Activated CD4-positive, alpha-beta T cell treated with anti-CD3 and anti-CD28 coated beads for 36 hours (primary cell): ENCODE measurements at places on chromosomes 2 and 18.
A peak's percentile ranks its signal among the peaks of the same experiment; 100 is the strongest.

- no peaks in the 10 kb centered on the region for H3K27me3 ChIP-seq
- H3K4me1 ChIP-seq = peaks cover under 1% of the 10 kb centered on the region
- DNase-seq = no peak
- H3K4me3 ChIP-seq = no peak overlapping the region
- peaks cover 17% of the 10 kb centered on the region for H3K36me3 ChIP-seq
These were observed 88.3 kb downstream of the NFATC1 start for GRCh38 chr18:79483971-79484491.

DNA sequence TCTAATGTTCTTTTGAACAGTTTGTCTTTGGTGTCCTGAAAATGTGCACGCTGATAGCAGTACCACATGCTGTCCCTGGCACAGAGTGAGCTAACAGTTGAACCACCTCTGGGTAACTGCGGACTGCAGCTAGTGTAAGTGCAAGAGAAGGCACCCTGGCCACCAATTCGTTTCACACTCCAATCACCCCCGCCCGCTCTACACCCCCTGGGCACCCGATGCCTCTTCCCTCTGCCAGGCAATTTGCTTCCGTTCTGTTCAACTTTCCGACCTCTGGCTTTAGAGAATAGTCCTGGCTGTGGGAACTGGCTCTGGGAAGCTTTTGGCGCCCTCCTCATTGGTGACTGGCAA is 1.4 kb downstream of the DOCK10 start:
- peaks cover 63% of the 10 kb centered on the region for H3K4me1 ChIP-seq
- peaks cover 28% of the 10 kb centered on the region for H3K36me3 ChIP-seq
- peak overlapping the region; percentile 98 for H3K27ac ChIP-seq
- DNase-seq = peak; percentile 69
- H3K4me3 ChIP-seq = peak overlapping the region; percentile 97

DNA sequence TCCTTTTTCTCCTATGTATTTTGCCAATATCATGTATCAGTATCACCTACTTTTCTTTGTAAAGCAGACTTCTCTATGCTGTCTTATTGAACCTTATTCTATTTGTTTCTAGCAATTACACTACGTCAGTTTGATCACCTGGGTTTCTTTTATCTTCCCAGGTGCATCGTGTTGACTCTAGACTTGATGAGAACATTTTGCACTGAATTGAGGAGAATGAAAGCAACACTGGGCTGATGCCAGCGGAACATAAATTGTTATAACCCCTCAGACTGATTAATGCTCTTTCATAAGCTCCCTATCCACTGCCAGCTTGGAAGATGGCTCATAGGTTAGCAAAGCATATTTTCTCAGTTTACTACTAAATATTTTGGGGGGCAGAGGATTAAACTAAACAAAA is 140.6 kb downstream of the EPHA4 start:
- H3K27ac ChIP-seq = no peak overlapping the region
- peaks cover 16% of the 10 kb centered on the region for H3K36me3 ChIP-seq
- no peaks in the 10 kb centered on the region for H3K4me1 ChIP-seq
- H3K27me3 ChIP-seq = no peaks in the 10 kb centered on the region

- H3K27me3 ChIP-seq = no peaks in the 10 kb centered on the region
- no peak overlapping the region for H3K27ac ChIP-seq
- no peak overlapping the region for H3K4me3 ChIP-seq
- no peak for DNase-seq
- H3K4me1 ChIP-seq = peaks cover 59% of the 10 kb centered on the region
- peaks cover 16% of the 10 kb centered on the region for H3K36me3 ChIP-seq
These were observed 117.6 kb upstream of the FOSL2 start for GRCh38 chr2:28274911-28275685.

DNA sequence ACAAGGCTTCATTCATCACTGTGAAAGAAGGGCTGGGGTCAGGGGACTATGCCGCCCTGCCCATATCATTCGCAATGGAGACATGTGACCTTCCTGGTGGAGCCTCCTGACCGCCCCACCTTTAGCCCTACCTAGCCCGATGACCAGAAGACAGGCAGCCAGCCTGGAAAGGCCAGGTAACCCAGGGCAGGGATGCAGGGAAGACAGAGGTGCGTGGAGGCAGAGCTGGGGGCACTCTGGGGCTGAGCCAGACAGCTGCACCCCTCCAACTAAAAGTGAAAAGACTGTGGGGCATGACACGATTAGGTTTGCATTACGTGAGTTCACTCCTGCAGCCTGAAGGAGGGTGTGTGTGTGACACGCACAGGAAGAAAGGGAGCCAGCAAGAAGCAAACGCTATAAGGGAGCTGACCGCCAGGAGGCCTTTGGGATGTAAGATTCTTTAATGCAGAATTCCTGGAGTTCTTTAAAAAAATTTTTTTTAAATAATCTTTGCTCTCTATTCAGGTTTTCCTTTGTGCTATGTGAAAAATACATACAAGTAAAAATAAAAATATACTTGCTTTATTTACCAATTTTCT is 3.7 kb upstream of the HES6 start:
- peaks cover 5% of the 10 kb centered on the region for H3K27me3 ChIP-seq
- no peak for DNase-seq
- H3K4me1 ChIP-seq = peaks cover 2% of the 10 kb centered on the region
- H3K36me3 ChIP-seq = peaks cover 22% of the 10 kb centered on the region

DNA sequence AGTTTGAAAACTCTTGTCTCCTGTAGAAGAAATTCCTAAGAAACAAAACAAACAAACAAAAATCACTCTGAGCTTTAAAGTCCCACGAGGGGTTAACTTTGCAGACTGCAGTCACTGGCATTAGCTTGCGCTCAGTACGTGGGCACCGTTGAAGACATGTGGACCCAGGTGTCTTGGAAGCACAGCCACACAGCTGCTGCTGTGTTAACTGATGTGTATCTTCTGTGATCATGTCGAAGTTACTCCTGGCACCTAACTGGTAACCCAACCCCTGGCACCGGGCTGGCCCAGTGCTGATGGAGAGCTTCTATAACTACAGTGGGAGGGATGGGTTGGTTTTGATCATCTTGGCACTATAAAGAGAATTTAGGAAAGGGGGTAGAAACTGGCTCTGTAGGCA is 51.6 kb upstream of the FHL2 start:
- H3K27me3 ChIP-seq = peaks cover 4% of the 10 kb centered on the region
- no peaks in the 10 kb centered on the region for H3K36me3 ChIP-seq
- H3K4me1 ChIP-seq = peaks cover 4% of the 10 kb centered on the region
- DNase-seq = no peak
- H3K4me3 ChIP-seq = no peak overlapping the region

DNA sequence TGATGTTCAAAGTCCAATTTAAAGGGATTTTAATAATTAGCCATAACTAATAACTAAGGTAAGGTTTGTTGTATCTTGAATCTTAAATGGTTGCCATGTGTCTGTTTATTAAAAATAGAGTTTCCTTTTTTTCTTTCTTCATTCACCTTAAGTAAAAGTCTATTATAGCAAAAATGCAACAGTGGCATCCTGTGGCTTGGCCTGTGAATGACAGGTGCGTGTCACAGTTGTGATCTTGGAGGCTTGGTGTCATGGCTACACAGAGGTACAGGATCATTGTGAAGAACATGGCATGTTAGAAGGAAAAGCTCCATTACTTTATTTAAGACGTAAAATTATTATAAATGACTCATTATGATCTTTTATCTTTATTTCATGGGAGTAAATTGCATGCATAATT is 246.1 kb downstream of the BCL2 start:
- DNase-seq = peak; percentile 46
- no peak overlapping the region for H3K27ac ChIP-seq
- H3K27me3 ChIP-seq = peaks cover 6% of the 10 kb centered on the region
- H3K36me3 ChIP-seq = no peaks in the 10 kb centered on the region
- H3K4me3 ChIP-seq = no peak overlapping the region

DNA sequence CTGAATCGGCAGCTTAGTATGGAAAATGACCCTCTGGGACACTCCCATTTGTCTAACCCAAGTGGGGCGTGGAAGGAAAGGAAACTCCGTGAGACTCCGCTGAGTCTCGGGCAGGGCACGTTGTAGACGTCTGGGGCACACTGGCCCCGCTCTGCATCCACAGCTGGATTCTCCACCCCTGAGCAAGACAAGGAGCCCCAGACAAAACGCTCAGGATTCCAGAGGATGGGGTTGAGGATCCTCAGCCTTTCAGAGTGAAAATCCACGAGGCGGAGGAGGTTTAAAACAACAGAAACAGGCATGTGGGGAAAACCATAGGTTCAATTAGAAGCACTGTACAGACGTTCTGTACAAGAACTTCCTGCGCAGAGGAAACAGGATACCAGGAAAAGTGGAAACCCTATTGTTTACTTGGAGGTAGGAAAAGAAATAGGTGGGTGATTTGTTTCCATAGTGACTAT is 124.9 kb upstream of the ZNF236 start:
- H3K4me3 ChIP-seq = no peak overlapping the region
- no peak for DNase-seq
- H3K36me3 ChIP-seq = no peaks in the 10 kb centered on the region
- peaks cover 2% of the 10 kb centered on the region for H3K4me1 ChIP-seq
- peaks cover 28% of the 10 kb centered on the region for H3K27me3 ChIP-seq

DNA sequence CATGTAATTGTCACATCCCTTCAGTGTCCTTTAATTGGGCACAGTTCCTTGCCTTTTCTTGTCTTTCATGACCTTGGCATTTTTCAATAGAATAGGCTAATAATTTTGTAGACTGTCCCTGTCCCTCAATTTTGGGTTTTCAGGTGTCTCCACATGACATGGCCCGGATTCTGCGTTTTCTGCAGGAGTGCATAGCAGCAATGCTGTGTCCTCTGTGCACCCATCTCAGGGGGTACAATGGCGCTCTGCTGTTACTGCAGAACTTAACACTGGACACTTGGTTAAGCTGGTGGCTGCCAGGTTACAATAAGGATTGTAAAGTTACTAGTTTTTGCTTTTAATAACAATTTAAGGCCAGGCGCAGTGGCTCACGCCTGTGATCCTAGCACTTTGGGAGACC is 51.3 kb downstream of the INPP5D start:
- no peaks in the 10 kb centered on the region for H3K27me3 ChIP-seq
- DNase-seq = no peak
- H3K36me3 ChIP-seq = peaks cover 5% of the 10 kb centered on the region
- no peak overlapping the region for H3K4me3 ChIP-seq
- H3K27ac ChIP-seq = no peak overlapping the region
- H3K4me1 ChIP-seq = peaks cover 66% of the 10 kb centered on the region

- no peaks in the 10 kb centered on the region for H3K36me3 ChIP-seq
- no peak for DNase-seq
- no peaks in the 10 kb centered on the region for H3K27me3 ChIP-seq
- no peak overlapping the region for H3K4me3 ChIP-seq
- H3K4me1 ChIP-seq = no peaks in the 10 kb centered on the region
- no peak overlapping the region for H3K27ac ChIP-seq
These were observed 1579.0 kb upstream of the NXPH2 start for GRCh38 chr2:140359056-140359771.

- no peak for DNase-seq
- no peaks in the 10 kb centered on the region for H3K4me1 ChIP-seq
- no peaks in the 10 kb centered on the region for H3K27me3 ChIP-seq
- H3K36me3 ChIP-seq = no peaks in the 10 kb centered on the region
- H3K4me3 ChIP-seq = no peak overlapping the region
These were observed 12.3 kb downstream of the SCG2 start for GRCh38 chr2:223589901-223590300.

DNA sequence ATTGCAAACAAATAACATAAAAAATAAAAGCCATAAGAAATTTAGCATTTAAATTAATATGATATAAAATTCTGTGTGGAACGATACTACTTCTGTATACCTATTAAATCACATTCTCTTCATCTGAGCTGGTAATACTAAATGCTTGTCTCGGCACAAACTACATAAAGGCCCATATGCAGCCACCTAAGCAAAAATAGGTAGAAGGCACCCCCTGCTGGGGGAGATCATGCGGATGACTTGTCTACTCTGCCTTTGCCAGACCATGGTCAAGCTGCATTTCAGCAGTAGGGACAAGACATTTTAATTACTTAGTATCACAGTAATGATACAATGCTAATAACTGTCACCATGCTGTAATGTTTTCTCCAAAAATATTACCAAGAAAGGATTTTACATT is 108.0 kb downstream of the CDH19 start:
- H3K4me1 ChIP-seq = no peaks in the 10 kb centered on the region
- H3K27ac ChIP-seq = no peak overlapping the region
- H3K36me3 ChIP-seq = no peaks in the 10 kb centered on the region
- H3K27me3 ChIP-seq = no peaks in the 10 kb centered on the region
- H3K4me3 ChIP-seq = no peak overlapping the region

DNA sequence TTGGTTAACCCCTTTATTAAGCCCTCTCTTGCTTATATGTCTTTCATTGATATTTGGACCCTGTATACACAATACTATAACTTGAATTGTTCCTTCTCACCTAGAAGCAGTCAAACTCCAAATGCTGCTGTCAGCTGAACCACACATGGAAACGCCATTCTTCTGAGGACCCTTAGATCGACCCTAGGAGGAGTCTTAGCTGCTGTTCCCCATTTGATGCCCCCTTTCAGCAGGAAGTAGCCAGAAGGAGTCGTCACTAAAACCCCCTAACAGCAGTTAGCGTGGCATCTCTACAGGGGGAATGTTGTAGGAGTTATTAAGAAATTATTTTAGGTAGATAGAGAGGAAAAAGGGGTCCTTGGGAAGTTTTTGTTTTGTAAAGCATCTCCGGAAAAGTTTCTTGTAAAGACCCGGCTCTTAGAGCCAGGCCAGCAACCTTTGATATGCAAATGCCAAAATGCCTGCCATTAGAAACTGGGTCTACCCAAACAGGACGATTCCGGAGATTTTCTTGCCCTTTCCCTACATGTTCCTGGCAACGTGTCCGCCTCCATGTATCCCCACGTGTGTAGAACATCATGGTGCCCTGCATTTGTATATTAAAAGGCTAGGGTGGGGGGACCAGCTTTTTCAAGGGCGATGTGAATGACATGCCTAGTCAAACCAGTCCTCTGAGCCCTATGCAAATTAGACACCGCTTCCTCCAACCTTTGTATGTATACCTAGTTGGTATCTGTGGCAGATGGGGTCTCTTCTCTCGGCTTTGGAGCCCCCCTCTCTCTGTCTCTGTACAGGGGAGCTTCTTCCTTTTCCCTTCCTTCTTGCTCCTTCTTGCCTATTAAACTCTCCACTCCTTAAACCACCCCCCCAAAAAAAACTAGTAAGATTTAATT is 638.4 kb upstream of the POU3F3 start:
- no peak for DNase-seq
- H3K4me1 ChIP-seq = no peaks in the 10 kb centered on the region
- H3K27me3 ChIP-seq = no peaks in the 10 kb centered on the region
- no peak overlapping the region for H3K27ac ChIP-seq
- H3K4me3 ChIP-seq = no peak overlapping the region

DNA sequence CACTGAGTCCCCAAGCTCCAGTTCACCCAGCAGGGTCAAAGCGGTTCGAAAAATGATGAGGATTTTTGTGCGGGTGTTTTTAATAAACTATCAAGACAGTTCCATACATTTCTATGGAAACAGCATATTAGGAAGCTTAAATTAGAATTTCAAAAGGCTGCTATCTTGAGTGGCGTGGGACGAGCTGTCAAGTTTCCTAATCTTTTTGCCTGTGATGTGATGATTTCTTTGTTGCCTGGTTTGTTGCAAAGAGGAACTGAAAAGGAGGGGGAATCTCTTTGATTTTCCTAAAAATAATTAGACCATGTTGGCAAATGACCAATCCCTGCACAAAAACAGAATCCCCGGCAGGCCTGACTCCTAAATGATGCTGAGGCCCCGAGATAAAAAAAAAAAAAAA is 66.1 kb upstream of the ATG16L1 start:
- H3K4me1 ChIP-seq = no peaks in the 10 kb centered on the region
- no peak overlapping the region for H3K27ac ChIP-seq
- H3K27me3 ChIP-seq = no peaks in the 10 kb centered on the region
- no peak for DNase-seq
- peaks cover 47% of the 10 kb centered on the region for H3K36me3 ChIP-seq

GRCh38 chr2:105867587-105867986 is 122.9 kb downstream of the NCK2 start:
- no peak for DNase-seq
- H3K4me1 ChIP-seq = peaks cover 99% of the 10 kb centered on the region
- no peak overlapping the region for H3K4me3 ChIP-seq
- no peaks in the 10 kb centered on the region for H3K27me3 ChIP-seq
